ENCODE measurements at places on chromosomes 13 and 19. TPM values are rescaled to one million over a fixed set of nuclear protein-coding genes. Genes with fewer than 3 reads are reported as not detected.

Gene SYT3
- total RNA-seq: 0.11 TPM

Gene KIR3DL1
- total RNA-seq: not detected

Gene OLFM4
- total RNA-seq: not detected

Gene CLEC11A
- total RNA-seq: 79.9 TPM

Gene ZNF729
- total RNA-seq: under 0.01 TPM

Gene PALM
- 3.5 TPM for total RNA-seq

Gene LINGO3
- under 0.01 TPM for total RNA-seq

Gene CEACAM6
- total RNA-seq: not detected

Gene TIMM44
- total RNA-seq: 53.8 TPM

Gene F10
- total RNA-seq: 11.9 TPM
